NCI-H1417 treated with DMSO at 0.1 percent for 48 hours (cell line): ENCODE measurements at places on chromosomes 6 and 20.

DNA sequence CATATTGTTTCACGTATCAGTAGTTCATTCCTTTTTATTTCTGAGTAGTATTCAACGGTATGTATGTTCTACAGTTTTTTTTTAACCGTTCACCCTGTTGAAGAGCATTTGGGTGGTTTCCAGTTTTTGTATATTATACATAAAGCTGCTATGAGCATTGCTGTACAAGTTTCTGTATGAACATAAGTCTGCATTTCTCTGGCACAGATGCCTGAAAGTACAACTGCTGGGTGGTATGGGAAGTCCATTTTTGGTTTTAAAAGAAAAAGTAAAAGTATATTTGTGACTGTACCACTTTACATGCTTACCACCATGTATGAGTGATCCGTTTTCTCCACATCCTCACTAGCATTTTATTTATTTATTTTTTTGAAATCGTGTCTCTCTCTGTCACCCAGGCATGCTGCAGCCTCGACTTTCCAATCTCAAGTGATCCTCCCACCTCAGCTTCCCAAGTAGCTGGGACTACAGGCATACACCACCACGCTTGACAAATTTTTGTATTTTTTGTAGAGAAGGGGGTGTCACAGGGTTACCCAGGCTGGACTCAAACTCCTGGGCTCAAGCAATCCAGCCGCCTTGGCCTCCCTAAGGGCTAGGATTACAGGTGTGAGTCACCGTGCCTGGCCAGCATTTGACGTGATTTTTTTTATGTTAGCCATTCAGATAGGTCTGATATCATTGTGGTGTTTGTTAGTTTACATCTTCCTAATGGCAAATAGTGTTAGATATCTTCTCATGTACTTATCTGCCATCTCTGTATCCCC lies 11.0 kb upstream of the SIM1 start:
- DNase-seq, result no peak

- DNase-seq, result peak; percentile 29
Measured at GRCh38 chr6:49606721-49607390, 29.8 kb downstream of the RHAG start.

- no peak for DNase-seq
Measured at GRCh38 chr20:2865630-2866029, 7.7 kb upstream of the PTPRA start.

GRCh38 chr6:109793792-109794191 lies 102.7 kb downstream of the FIG4 start:
- no peak for DNase-seq

DNA sequence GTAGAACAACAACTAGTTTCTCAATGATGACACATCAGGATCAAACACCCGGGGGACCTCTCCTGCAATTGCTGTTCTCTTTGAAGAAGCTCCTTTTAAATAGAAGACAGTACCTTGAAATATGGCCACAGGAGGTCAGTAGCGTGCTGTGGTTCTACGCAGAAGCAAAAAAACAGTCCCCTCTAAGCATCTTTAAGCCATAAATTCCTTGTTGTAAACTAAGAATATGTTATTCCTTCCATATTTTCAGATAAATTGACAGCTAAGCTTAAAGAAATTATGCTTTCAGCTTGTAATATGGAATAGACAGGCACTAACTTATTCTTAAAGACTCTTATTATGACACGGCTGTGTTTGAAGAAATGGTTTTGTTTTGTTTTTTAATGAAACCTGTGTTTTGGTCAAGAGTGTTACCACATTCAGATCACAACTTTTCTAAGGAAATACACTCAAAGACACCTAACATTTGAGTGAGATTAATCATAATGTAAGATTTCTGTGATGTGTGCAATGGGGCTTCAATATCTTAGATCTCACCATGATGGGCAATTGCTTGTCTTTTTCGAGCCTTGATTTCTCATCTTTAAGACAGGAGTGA lies 49.7 kb upstream of the IL20RA start:
- DNase-seq, result peak; percentile 67

DNA sequence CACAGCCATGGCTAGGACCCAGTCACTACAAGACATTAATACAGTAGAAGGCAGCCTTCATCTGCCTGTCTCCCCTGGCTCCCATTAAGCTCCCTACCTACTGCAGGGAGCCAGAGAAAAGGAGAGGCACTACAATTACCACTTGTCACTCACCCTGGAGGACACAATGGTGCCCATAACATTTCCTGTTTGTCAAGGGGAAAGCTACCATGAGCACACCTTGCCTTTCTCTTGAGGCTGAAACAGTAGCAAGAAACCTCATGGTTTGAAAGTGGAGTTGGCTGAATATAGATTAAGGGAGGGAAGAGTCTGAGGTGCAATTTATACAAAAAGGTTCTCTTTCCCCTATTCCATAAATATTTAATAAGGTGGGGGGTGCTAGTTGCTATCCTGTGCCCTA lies 27.9 kb downstream of the STK38 start:
- DNase-seq, result peak; percentile 11

DNA sequence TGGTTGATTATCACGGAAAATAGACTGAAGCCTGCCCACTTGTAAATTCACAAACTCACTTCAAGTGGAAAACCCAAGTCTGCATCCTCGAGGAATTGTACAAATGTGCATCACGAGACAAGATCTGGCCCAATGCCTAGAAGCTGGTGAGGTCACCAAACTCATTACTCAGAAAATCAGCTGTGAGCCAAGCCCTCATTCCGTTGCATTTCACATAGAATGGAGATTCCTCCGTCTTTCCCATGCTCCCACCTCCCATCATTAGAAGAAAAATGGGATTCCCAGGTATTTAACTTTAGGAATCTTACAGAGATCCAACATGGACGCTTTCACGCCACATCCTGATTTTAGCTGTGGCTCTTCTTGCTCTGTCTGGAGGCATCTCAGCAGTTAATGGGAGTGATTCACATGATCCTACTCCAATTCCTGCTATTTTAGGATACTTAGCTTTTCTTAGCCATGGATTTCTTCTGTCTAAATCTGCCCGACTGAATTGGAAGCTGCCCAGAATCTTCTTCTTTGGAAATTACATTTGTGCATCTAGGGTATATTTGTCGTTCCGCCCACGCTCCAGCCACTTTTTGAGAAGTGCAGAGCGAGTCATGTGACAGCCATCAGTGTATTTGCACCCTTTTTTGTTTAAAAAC lies 68.7 kb upstream of the STMND1 start:
- no peak for DNase-seq

DNA sequence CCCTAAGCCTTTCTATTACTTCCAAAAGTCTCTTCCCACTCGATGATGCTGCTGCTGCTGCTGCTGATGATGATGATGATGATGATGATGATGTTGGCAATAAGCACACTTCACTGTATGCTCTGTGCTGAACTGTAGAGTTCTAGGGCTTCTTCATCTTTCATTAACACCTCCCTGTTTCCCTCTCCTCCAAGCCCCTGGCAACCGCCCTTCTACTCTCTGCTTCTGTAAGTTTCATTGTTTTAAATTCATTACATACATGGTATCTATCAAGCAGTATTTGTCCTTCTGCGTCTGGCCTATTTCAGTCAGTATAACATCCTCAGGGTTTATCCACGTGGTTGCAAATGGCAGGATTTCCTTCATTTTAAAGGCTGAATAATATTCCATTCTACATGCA lies 100.2 kb downstream of the THBS2 start:
- no peak for DNase-seq

- DNase-seq, result no peak
Measured at GRCh38 chr6:165173484-165173883, 135.9 kb downstream of the C6orf118 start.

GRCh38 chr6:28980852-28981430 lies 24.2 kb downstream of the ZNF311 start:
- DNase-seq, result no peak

DNA sequence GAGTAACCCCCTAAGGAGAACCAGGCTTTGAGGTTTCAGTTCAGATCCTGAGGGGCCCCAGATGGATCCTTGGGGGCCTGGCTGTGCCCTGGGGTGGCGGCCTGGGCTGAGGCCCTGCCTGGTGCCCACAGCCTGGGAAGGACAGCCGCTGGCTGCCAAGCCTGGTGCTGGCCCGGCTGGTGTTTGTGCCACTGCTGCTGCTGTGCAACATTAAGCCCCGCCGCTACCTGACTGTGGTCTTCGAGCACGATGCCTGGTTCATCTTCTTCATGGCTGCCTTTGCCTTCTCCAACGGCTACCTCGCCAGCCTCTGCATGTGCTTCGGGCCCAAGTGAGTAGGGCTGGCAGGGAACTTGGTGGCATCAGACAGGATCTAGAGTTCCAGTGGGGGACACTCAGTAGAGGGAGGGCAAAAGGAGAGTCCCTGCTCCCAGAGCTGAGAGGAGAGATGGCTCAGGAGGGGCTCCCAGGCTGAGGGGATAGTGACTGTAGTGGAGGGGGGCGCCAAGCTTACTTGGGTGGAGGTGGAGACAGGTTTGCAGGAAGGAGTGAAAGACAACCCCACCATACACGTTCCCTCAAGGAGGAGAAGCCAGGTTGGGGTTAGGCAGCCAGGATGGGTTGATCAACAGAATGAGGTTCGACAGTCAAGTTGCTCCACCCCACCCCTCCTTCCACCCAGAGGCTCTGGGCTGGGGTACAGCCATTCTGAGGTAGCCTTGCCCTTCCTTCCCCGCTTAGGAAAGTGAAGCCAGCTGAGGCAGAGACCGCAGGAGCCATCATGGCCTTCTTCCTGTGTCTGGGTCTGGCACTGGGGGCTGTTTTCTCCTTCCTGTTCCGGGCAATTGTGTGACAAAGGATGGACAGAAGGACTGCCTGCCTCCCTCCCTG lies 9.5 kb downstream of the SLC29A1 start:
- DNase-seq, result no peak

DNA sequence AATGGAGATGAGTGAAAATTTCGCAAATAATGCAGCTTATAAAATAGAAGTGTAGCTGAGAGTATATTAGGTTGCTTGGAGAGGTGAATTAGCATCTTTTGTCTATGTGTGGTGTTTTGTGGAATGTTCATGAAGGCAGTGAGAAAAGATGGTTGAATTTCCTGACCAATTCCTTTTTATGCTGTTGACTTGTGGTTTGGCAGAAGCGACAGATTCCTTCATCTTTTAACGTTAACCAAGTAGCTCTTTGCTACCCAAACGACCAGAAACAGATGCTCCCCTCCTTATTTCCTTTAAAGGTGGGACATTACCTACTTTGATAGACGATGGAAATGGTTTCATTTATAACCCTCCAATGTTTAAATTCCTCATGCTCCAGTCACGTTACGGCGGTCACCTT lies 390.5 kb downstream of the QKI start:
- no peak for DNase-seq

DNA sequence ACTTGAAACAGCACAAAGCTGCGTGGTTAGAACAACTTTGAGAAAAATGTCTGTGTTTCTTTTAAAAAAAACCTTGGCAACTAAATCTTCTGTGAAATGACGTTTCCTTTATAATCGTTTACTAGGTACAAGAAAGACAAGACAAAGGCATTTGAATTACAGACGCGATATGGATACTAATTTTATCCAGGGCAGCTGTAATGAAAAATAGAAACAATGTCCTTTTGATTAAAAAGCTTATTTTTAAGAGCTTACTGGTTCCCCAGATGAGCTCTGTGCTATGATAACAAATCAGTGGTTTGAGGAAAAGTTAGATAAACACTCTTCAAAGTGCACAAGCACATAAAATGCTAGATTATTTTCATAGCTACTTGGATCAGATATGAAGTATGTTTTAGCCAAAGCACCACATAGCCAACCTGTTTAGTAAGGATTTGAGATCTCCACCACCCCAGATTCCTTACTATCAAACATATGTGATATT lies 1.6 kb upstream of the SYNCRIP start:
- DNase-seq, result no peak

DNA sequence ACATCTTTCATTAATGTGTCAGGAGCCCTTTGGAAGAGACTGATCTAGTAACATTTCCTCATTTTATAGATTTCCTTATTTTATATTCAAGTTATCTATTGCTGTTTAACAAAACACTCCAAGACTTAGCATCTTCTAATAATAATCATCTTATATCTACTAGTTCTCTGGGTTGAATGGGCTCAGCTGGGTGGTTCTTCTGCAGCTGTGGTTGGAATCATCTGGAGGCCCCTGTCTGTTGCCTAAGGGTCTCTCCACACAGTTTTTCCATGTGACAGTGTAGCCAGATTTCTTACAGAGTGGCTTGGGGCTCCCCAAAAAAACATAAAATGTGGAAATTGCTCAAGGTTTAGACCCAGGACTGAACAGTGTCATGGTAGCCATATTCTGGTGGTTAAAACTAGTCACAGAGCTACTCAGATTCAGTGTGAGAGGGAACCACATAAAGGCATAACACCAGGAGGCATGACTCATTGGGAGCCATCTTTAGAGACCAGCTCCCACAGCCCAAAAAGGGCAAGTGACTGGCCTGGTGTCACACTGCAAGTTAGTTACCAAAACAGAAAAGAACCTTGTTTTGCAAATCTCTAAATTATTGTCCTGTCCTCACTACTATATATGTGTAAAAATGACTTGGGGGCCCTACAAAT lies 11.5 kb downstream of the SLC2A10 start:
- no peak for DNase-seq

DNA sequence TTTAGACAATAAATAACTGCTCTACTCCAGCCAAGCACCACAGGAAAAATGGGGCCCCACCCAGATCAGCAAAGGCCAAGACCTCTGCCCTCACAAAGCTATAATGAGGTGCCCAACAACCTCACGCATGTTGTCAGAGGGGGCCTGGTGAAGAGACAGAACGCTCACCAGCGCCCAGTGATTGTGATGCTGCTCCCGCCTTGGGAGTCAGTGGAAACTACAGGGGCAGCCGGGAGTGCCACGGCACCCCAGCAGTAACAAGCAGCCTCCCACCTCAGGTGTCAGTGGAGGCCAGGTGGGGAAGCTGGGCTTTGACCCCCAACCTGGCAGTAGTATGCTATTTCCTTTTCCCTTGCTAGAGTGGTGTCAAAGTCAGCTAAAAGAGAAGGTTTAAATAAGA lies 47.4 kb downstream of the TCP11 start:
- no peak for DNase-seq

- DNase-seq, result no peak
Measured at GRCh38 chr6:167551628-167552257, 226.9 kb downstream of the TTLL2 start.

DNA sequence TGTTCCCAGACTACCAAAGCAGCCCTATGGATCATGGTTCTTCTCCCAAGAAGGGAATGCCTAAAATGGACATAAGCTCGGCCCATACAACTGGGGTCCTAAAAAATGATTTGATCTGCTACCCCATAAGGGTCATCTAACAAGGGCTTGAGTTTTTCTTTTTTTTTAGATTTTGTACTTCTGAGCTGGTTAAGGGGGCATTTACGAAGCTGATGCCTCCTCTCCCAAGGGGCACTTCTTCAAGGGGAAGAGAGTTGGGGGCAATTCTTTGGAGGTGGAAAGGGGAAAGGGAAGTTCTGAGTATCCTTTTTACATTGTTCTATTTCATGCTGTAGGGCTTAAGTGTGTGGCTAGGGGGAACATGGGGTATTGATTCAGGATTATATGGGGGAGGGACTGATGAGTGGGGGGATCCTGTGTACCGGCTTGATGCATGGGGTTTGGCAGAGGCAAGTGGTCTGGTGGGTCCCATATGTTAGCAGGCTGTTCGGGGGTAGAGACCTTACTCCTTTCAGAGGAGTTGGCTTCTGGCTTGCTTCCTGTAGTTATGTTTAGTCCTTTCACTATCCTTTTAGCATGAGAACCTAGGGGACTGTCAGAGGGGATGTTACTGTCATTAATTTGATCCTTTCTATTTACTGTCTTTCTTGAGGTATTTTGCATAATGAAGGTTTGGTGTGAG lies 8.1 kb upstream of the ZNFX1 start:
- no peak for DNase-seq

GRCh38 chr6:12605888-12606345 lies 110.7 kb upstream of the PHACTR1 start:
- no peak for DNase-seq

GRCh38 chr20:445514-446336 lies 16.6 kb downstream of the TBC1D20 start:
- no peak for DNase-seq
